ENCODE measurements at places on chromosomes 4 and X.

GRCh38 chrX:122196343-122196742 is 987.7 kb upstream of the GRIA3 start:
- no peak for DNase-seq
- H3K36me3 ChIP-seq: no peaks in the 10 kb centered on the region
- H3K27me3 ChIP-seq: no peaks in the 10 kb centered on the region

DNA sequence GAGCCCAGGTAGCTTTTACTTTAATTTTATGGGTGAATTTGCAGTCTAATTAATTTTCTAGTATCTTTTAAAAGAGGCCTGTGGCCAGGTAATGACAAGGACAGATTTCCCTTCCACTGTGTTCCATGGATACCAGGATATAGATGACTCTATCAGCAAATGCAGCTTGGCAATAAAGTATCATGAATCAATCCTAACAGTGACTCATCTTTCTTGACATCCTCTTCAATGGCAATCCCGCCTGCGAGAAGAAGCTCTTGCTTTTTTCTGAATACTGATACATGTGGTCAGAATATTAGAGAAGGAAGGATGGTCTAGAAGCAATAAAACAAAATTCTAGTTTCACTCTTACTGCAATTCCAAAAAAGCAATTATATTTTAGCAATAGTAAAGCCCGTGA is 267.8 kb downstream of the DTHD1 start:
- H3K4me1 ChIP-seq: peaks cover 5% of the 10 kb centered on the region
- no peaks in the 10 kb centered on the region for H3K36me3 ChIP-seq
- no peak for DNase-seq
- no peak overlapping the region for H3K4me3 ChIP-seq
- no peaks in the 10 kb centered on the region for H3K27me3 ChIP-seq

- H3K27me3 ChIP-seq: no peaks in the 10 kb centered on the region
- no peak overlapping the region for H3K27ac ChIP-seq
- H3K36me3 ChIP-seq: no peaks in the 10 kb centered on the region
- no peak for DNase-seq
- no peak overlapping the region for H3K4me3 ChIP-seq
These were observed 257.8 kb downstream of the FAT4 start for GRCh38 chr4:125572601-125573000.

DNA sequence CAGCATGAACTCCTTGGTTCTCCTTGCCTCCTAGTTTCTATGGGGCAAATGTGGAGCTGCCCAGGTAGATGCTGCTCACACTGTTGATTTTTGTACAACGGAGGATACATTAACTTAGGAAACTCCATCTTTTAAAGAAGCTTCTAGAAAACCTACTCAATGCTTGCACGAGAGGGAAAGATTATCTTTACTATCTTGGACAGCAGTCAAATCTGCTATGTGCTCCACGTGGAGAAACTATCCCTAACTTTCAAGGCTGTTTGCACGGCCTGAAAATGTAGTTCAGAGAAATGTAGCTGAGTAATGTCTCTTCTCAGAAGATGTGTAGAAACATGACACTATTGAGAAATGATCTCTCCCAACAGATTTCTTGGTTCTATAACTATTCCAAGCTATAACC is 1530.9 kb upstream of the PABPC4L start:
- no peak overlapping the region for H3K27ac ChIP-seq
- no peaks in the 10 kb centered on the region for H3K36me3 ChIP-seq
- no peak for DNase-seq
- no peaks in the 10 kb centered on the region for H3K27me3 ChIP-seq
- no peak overlapping the region for H3K4me3 ChIP-seq
- no peaks in the 10 kb centered on the region for H3K4me1 ChIP-seq

GRCh38 chrX:74280759-74281158 is 23.2 kb upstream of the ZCCHC13 start:
- DNase-seq: no peak
- H3K27ac ChIP-seq: no peak overlapping the region
- no peak overlapping the region for H3K4me3 ChIP-seq
- H3K36me3 ChIP-seq: peaks cover 22% of the 10 kb centered on the region

GRCh38 chr4:156686120-156686519 is 285.5 kb downstream of the PDGFC start:
- H3K4me1 ChIP-seq: no peaks in the 10 kb centered on the region
- DNase-seq: no peak
- no peak overlapping the region for H3K4me3 ChIP-seq
- no peaks in the 10 kb centered on the region for H3K36me3 ChIP-seq

- no peaks in the 10 kb centered on the region for H3K27me3 ChIP-seq
- H3K4me3 ChIP-seq: no peak overlapping the region
- H3K4me1 ChIP-seq: no peaks in the 10 kb centered on the region
- no peak for DNase-seq
- no peak overlapping the region for H3K27ac ChIP-seq
These were observed 954.5 kb upstream of the IGFBP7 start for GRCh38 chr4:58064653-58065052.

DNA sequence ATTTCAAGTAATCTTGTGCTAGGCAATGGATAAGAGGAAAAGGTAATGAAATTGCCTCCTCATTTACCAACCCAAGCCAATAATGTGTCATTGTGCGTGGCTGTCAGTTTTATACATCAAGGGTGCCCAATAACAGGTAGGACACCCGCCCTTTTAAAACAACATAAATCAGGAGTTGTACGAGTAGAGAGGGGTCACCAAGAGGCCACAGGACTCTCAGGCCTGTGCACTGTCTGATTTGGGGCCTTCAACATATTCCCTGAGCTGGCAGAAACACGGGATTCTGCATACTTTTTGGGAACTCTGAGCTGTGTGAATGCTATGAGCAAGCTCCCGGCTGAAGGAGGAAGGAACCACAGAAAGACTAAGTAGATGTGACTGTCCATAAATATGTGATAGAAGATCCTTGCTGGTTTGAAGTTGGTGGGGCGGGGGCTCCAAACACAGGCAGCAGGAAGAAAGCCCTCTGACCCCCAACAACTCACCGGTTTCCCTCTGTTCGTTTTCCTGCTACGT is 82.7 kb upstream of the MAML3 start:
- no peak for DNase-seq
- H3K27me3 ChIP-seq: peaks cover 2% of the 10 kb centered on the region
- H3K36me3 ChIP-seq: no peaks in the 10 kb centered on the region
- H3K4me1 ChIP-seq: peaks cover 26% of the 10 kb centered on the region
- H3K4me3 ChIP-seq: no peak overlapping the region

GRCh38 chr4:145909773-145910172 is 28.9 kb downstream of the ZNF827 start:
- peaks cover 20% of the 10 kb centered on the region for H3K36me3 ChIP-seq
- DNase-seq: no peak
- H3K27me3 ChIP-seq: no peaks in the 10 kb centered on the region
- no peak overlapping the region for H3K27ac ChIP-seq

DNA sequence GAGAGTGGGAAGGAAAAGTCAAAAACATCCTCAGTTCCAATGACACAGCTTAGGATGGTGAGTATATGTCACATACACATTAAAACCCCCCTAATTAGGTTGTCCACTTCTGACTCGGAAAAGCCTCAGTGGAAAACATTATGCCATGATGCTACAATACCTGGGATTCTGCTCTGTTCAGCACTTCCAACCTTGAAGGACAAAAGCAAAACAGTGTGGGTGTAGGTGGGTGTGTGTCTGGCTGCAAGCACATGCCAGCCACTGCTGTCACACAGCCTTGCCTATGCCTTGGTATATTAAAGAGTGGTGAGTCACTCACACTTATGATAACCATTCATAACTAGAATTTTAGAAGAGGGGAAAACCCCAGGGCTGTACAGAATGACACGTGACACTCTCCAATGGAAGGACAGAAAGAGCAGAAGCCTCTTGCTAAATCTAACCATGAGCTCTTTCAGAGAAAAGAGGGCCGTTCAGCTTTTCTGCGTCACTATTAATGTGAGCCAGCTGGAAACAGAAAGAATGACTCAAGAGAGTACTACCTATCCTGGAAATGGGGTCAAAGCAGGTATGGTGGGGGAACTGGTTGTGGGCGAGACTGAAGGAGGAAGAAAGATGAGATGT is 159.6 kb downstream of the TET2 start:
- peaks cover 28% of the 10 kb centered on the region for H3K4me1 ChIP-seq
- peak overlapping the region; percentile 93 for H3K27ac ChIP-seq
- no peaks in the 10 kb centered on the region for H3K27me3 ChIP-seq
- H3K4me3 ChIP-seq: peak overlapping the region; percentile 47
- peak; percentile 59 for DNase-seq
- peaks cover 24% of the 10 kb centered on the region for H3K36me3 ChIP-seq

DNA sequence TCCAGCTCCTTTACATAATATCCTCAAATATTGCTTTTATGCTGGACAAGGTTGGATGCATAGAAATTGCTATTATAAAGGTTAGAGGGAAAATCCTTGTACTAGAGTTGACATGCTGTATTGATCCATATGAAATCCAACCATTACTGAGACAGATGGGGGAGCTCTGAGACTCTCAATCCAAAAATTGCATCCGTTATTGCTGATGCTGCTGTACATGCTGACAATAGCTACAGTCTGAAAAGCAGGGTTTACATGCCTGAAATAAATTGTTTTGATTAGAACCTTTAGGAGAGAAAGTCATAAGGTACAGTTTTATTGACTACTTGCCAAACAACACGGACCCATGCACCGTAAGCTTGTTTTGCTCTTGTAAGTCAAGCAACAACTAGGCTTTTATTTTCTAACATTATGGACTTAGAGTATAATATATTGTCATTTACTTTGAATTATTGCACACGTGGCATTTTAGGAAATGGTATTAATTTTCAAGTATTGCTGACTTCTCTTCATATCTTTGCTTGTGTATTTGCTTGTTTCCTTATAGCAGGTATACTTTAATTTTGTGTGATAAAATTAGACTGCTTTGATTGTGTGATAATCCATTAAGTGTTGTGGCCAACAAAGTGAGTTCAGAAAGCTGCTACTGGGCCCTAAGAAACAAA is 1365.2 kb downstream of the STIM2 start:
- DNase-seq: no peak
- H3K36me3 ChIP-seq: no peaks in the 10 kb centered on the region
- H3K27me3 ChIP-seq: no peaks in the 10 kb centered on the region
- H3K27ac ChIP-seq: no peak overlapping the region
- no peaks in the 10 kb centered on the region for H3K4me1 ChIP-seq

DNA sequence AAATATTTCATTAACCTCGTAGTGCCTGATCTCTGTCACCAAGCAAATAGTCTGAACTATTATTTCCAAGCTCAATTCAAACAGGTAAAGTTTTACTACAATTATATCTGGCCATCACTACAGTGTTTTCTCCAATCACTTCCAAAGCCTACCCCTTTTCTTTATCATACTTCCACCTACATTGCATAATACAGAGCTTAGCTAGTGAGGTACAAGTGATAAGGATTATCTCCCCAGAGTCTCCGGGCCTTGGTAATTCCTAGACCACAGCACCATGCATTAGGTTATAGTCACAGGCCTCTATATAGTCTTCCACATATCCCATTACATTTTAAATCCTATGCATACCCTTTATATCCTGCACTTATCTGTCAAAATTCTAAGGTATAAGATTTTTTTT is 154.2 kb downstream of the SNCA start:
- H3K36me3 ChIP-seq: no peaks in the 10 kb centered on the region
- no peak overlapping the region for H3K27ac ChIP-seq
- H3K27me3 ChIP-seq: peaks cover 8% of the 10 kb centered on the region
- DNase-seq: no peak
- peaks cover 5% of the 10 kb centered on the region for H3K4me1 ChIP-seq
